ELF-1 (cell line): ENCODE measurements at places on chromosomes 1 and 21.
A peak's percentile ranks its signal among the peaks of the same experiment; 100 is the strongest.

- DNase-seq, result no peak
These were observed 86.7 kb downstream of the FMN2 start for GRCh38 chr1:240178366-240178765.

GRCh38 chr1:54547601-54548388 is at the start of gene ACOT11:
Gene ACOT11 (plus strand): TSS chr1:54548228. CDS start chr1:54548310, 82 bp downstream.
- DNase-seq, result peak; percentile 44

- DNase-seq, result no peak
These were observed 282.5 kb downstream of the VAV3 start for GRCh38 chr1:107682467-107682866.

DNA sequence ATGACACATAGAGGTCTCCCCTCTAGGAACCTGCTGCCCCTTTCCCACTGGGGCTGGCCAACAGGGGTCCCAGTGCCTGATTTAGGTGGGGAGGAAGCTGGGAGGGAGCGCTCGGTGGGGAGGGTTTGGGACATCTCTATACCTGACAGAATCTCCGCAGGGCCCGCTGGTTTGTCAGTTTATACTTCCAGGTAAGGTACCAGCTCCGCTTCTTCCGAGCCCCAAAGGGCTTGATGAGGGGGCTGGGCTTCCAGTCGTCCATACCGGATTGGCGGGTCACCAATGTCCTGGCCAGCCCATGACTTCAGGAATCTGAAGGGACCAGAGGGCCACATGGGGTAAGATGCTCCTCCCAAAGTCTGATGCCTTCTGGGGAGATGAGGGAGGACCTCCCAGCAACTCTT is 672 bp downstream of the POMGNT1 start:
- no peak for DNase-seq

GRCh38 chr1:112852934-112853333 is 103.1 kb downstream of the SLC16A1 start:
- no peak for DNase-seq

DNA sequence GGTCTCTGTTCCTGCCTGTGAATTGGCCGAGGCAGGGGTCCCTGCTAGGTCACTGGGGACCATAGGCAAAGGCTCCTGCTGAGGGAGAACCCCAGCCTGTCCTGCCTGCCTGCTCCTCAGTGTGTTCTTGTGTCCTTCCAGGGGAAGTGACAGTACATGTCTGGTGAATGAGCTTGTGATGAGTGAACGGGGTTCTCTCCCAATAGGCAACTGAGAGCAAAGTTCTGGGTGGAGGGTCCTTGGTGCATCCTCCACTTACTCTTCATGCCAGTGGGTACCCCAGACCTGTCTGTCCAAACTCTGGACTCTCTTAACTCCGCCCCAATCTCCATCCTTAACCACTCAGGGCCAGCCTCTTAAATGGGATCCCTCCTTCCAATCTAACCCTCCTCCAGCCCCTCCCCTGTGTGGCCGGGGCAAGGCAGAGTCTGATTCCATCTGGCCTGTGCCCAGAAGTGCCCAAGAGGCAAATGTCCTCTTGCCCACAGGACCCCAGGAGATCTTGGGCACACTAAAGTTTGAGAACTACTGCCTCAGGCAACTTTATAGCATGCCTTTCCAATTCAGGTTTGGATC is 2.0 kb downstream of the XKR8 start:
- no peak for DNase-seq

- peak; percentile 99 for DNase-seq
These were observed at the start of gene PBXIP1 for GRCh38 chr1:154955718-154956543. Gene PBXIP1 (minus strand): TSS chr1:154956099. CDS start chr1:154953721, 2,378 bp downstream.

DNA sequence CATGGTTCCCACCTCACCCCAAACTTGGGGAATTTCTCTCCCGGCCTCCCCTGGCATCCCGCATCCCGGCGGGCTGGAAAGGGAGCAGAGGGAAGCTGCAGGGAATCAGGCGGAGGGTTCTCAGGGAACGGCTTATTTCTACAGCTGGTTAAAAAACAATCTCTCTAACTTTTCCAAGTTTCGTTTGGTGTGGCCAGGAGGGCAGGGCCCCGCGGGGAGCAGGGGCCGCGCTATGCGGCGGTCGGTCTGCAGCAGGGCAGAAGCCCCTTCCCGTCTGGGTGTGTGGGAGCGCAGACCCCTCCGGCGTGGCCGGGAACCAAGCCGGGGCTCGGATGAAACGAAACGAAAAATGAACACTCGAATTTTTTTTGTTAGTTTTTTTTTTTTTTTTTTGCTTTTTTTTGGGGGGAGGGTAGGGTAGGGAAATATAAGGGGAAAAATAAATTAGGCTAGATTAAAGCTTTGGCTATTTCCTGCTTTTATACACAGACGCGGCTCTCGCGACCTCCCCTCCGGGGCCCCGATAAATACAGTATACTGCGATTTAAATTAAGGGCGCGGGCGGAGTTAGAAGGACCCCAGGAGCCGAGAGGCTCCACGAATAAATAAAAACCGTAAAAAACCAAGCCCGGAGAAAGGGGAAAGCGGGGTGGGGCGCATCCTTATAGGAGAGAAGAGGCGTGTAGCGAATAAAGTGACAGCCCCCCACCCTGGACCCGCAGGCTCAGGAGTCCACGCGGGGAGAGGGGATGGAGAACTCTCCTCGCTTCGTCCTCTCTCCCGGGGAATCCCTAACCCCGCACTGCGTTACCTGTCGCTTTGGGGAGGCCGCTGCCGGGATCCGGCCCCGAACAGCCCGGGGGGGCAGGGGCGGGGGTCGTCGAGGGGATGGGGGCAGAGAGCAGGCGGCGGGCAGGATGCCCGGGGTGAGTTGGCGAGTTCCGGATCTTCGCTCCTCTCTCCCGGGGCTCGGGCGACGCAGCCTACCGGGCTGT is 2.1 kb downstream of the POU3F1 start:
- DNase-seq, result no peak

DNA sequence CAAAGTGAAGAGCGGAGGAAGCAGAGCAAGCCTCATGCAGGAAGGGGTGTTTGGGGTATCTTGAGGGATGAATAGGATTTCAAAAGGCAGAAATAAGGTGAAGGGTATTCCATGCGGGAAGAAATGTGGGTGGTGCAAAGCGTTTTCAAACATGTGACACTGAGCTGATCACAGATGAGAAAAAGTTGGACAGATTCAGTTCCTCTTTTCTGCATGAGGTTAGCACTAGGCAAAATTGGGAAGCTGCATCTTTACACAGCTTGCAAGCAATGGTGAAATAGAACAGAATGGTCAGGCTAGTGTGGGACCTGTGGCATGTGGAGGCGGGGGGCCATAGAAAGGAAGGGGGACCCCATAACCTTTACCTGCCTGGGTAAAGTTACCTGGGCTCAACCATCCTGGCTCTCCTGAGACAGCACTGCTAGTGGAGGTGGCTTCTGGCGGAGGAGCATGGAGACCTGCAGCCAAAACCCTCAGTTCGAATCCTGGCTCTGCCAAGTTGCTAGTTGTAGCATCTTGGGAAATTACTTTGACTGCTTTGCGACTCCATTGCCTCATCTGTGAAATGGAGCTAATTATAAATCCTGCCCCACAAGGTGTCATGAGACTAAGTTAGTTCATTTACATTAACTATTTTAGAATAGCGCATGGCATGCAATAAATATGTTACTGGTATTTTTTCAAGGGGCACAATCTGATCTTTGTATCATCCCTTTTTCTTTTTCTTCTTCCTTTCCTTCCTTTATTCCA is 16.4 kb downstream of the KCNA10 start:
- no peak for DNase-seq

GRCh38 chr21:16956824-16957223 is 556.0 kb upstream of the CXADR start:
- no peak for DNase-seq

- DNase-seq, result no peak
These were observed 319.8 kb downstream of the HMCN1 start for GRCh38 chr1:186054003-186054402.

DNA sequence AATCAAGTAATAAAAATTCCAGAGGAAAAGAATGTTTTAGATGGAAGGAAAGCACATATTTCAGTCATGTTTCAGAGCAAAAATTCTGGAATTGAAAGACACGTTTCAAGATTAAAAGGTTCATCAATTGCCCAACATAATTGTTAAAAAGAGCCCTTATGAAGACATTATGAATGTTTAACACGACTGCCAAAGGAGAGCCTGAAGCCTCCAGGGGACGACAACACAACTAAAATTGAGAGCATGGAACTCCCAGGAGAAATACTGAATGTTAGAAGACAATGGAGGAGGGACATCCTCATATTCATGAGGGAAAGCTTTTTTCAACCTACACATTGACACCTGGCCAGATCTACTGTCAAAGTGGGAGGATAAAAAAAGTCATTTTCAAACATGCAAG is 16.0 kb downstream of the OR2T11 start:
- peak; percentile 15 for DNase-seq

DNA sequence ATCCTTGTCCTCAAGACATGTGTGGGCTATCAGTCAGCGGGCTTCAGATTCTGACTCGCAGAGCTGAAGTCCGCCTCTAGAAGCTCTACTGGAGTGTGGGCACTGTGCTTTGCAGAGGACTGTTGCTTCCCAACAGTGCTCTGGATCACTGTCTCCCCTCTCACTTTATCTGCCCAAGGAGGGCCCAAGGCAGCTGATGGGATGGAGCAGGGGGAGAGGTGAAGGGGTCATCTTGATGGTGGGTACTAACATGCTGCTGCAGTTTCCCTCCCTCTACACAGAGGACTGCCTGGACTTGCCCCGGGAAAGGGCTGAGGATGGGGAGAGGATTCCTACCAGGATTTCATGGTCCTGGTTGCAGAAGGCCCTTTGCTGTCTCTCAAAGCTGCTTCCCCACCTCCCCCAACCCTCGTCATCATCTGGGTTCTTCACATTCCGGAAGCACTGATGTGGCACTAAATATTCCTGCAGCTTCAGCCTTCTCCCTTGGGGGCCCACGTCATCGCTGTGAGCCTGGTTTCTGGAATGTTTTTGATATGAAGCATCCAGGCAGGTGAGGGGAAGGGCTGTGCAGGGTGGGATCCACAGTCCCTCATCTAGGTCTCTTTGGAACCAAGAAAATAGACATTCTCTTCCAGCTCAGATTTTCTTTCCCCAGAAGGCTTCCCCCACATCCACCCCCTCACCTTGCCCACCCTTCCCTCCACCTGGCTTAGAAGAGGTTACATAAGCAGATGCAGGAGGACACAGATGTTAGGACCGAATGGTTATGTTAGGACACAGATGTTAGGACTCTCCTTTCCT is 23.2 kb downstream of the NUAK2 start:
- DNase-seq, result peak; percentile 93

GRCh38 chr21:37463083-37463801 is 96.7 kb downstream of the DYRK1A start:
- no peak for DNase-seq

- no peak for DNase-seq
These were observed 72.5 kb downstream of the FOXD2 start for GRCh38 chr1:47510282-47510811.

DNA sequence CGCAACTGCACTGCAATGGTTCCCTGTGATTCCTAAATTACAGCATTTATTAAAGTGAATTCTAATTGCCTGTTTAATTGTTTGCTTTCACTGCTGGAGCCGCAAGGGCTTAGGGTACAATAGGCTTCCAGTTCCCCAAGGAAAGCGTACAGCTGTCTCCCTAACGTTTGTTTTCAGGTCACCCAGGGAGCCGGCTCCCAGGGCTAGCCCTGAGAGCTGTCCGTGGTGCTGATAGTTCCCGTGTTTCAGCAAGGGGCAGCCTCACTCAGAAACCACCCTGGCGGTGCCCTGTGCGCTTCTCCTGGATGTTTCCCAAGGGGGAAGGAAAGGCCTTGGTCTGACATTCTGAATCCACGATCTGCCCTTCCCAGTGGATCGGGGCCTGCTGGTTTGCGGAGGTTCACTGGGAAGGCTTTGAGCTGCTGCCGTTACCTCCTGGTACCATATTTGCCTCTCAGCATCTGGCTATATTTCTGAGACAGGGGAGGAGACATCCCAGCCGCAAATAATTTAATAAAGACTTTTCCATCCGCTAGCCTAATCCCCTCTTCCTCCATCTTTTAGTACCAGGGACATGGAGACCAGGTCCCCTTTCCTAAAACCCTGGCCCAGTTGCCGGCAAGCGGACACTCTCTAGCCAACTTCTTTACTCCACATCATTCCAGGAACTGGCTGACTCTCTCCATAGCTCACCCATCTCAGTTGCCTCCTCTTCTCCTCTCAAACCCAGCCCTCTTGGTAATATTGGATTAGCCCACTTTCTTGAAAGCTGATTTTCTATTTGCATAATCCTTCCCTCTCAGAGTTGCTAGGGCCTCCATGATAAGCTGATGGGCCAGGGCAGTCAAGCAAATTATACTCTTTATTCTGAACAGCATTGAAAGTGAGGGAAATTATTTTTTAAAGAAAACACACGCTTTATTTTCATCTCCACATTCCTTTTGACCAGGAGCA is 149.0 kb downstream of the IGSF21 start:
- DNase-seq, result peak; percentile 77

DNA sequence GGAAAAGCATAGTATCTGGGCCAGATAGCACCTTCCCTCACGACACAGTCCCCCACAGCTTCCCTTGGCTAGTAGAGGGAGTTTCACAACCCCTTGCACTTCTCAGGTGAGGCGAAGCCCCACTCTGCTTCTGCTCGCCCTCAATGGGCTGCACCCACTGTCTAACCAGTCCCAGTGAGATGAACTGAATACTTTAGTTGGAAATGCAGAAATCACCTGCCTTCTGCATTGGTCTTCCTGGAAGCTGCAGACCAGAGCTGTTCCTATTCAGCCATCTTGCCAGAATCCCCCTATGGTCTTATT is 243.2 kb upstream of the FAM78B start:
- DNase-seq, result no peak

DNA sequence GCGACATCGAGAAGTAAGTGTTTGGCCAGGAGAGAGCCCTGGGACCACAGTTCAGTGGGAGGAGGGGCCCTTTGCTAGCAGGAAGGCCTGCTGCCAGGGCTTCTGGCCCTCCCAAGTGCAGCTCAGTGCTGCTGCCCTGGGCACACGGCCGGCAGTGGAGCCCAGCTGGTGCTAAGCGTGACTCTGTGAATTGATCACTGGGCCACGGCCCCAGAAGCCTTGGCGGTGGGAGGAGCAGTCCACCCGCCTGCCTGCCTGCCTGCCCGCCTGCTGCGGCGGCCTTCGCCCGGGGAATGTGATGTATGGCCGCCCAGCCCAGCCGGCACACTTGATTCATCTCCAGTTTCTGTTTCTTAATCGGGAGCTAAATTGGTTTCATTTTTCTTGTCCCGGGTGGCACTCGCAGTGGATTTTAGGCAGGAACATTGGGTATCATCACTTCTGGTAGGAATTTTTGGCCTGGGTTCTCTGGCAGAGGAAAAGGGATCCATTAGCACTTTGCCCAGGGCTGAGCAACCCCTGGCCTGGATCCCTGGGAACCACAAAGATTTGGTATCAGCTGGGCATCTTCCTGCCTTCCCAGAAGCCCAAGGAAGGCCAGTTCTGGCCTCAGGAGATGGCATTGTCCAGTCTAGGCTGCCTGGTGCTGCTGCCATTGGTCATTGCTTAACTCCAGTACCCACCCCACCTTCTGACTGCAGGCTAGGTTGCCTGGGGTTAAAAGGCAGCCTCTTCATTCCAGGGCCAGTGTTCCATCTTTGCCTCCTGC is 28.6 kb downstream of the TMEM53 start:
- no peak for DNase-seq

DNA sequence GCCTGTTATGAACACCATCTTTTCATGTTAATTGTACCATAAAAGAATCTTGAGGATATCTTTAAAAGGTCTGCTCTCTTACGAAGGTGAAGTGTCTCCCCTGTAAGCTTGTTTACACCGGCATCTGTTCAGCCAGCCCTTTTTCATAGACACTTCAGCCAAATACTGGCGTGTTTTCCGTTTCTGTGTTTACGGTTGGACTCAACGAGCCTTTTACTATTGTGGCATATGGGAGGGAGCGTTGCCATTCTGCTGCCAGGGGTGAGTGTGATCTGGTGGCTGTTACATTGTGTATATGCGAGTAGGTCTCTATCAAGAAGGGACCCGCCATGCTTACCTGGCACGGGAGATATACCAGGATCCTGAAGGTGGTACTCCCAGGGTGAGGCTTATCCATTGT is 433.8 kb downstream of the CAMTA1 start:
- DNase-seq, result no peak
